Pancreas (tissue), 10 donors: ENCODE measurements at places on chromosomes 5 and 9. TPM values are rescaled to one million over a fixed set of nuclear protein-coding genes. Genes with fewer than 3 reads are reported as not detected.

DNA sequence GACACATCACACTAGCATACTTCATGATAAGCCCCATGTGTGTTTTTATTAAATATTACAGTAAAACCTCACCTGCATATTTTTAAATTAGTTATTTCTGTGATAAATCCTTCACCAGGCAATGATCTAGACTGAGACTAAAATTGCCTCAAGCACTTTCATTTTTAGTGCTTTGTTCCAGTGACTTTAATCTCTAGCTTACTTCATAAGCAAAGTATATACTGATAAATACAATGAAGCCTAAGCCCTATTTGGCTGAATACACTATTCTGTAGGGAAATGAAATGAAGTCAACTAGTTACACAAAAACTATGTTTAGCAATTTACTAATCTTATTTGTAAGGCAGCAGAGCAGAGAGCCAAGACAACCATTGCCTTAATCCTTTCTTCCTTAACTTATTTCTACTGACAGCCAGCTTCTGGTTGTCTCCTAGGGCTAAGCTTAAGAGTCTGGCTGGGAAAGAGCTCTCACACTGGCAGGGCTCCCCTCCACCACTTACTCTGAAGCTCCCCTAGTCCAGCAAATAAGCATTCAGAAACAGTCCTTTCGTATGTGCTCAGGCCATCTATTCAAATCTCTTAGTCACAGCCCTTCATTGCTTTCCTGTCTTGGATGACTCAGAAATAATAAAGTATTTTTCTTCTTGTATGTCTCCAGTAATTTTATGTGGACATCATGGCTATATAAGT is 31.4 kb upstream of the MTAP start:
- no peaks in the 10 kb centered on the region for H3K4me1 ChIP-seq
- H3K4me3 ChIP-seq: no peak overlapping the region

DNA sequence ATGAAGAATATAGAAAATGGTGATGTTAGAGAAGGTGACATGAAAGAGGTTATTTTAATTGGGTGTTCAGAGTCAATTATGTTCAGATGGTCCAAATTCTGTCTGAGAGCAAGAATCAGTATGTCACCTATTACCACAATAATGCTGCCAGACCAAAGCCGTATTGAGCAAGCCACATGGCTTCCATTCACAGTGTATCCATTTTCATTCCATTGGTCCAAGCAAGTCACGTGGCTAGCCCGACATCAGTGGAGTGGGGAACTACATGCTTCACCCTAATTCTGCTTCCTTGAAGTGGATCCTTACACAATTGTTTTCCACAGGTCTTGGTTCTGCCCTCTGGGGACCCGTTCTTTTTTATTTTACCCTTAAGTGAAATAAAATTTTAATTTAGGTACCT is 413.5 kb downstream of the EBF1 start:
- H3K27ac ChIP-seq: no peak overlapping the region
- H3K4me3 ChIP-seq: no peak overlapping the region
- H3K27me3 ChIP-seq: no peaks in the 10 kb centered on the region
- no peak for DNase-seq
- H3K36me3 ChIP-seq: no peaks in the 10 kb centered on the region
- H3K4me1 ChIP-seq: no peaks in the 10 kb centered on the region

- DNase-seq: no peak
- H3K27ac ChIP-seq: no peak overlapping the region
- H3K27me3 ChIP-seq: no peaks in the 10 kb centered on the region
- H3K4me1 ChIP-seq: no peaks in the 10 kb centered on the region
- no peak overlapping the region for H3K4me3 ChIP-seq
- no peaks in the 10 kb centered on the region for H3K36me3 ChIP-seq
These were observed 18.3 kb downstream of the FAT2 start for GRCh38 chr5:151572657-151573368.

GRCh38 chr5:142357469-142358090 is 32.8 kb upstream of the SPRY4 start:
- H3K27me3 ChIP-seq: no peaks in the 10 kb centered on the region
- DNase-seq: no peak
- H3K36me3 ChIP-seq: no peaks in the 10 kb centered on the region
- H3K27ac ChIP-seq: peak overlapping the region; percentile 83
- H3K4me3 ChIP-seq: peak overlapping the region; percentile 63

- no peak for DNase-seq
- H3K4me3 ChIP-seq: no peak overlapping the region
- no peaks in the 10 kb centered on the region for H3K36me3 ChIP-seq
These were observed 300.5 kb downstream of the SLCO4C1 start for GRCh38 chr5:101995585-101995984.

- no peaks in the 10 kb centered on the region for H3K36me3 ChIP-seq
- no peaks in the 10 kb centered on the region for H3K4me1 ChIP-seq
- no peaks in the 10 kb centered on the region for H3K27me3 ChIP-seq
These were observed 119.6 kb downstream of the SEC61B start for GRCh38 chr9:99341686-99342085.

DNA sequence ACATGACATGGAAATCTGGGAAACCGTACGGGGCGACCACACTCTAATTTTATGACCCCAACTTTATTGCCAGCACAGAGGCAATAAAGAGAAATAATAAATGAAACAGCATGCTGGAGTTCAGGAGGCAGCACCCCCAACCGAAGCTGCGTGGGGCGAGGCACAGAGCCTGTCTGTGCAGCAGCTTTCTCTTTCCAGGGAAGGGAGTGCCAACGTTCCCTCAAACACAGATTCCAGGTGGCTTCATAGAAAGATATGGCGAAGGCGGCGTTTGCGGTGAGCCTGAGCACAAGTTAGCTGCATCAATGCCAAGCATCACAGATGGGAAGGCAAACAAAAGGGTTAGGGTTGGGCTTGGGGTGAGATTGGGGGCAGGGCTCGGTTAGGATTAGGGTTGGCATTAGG is 114.8 kb downstream of the HSD17B3 start:
- no peak for DNase-seq
- no peaks in the 10 kb centered on the region for H3K36me3 ChIP-seq

FGD3 gene
- total RNA-seq: 5.2 TPM

GRCh38 chr9:126615245-126615790 is 1.6 kb downstream of the LMX1B start:
- no peak for DNase-seq
- H3K36me3 ChIP-seq: no peaks in the 10 kb centered on the region
- no peak overlapping the region for H3K27ac ChIP-seq
- peaks cover 5% of the 10 kb centered on the region for H3K4me1 ChIP-seq
- peaks cover 6% of the 10 kb centered on the region for H3K27me3 ChIP-seq

DNA sequence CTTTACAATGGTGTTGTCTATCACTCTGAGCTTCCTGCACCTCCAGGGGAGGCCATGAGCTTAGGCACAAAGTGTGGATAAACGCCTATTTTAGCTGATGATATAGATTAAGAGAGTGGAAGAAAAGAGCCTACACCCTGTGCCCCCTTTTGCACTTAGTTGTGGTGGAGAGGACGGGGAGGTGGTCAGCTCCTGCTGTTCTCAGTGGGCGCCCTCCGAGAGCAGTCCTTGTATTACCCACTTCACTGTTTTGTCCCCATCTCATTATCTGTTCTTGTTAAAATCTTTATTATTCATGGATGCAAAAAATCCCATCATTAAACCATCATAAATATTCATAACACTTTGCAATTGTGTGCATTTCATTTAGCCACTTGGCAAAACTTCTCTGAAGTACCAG is 303.3 kb downstream of the EFNA5 start:
- no peaks in the 10 kb centered on the region for H3K27me3 ChIP-seq
- H3K36me3 ChIP-seq: no peaks in the 10 kb centered on the region
- no peak overlapping the region for H3K4me3 ChIP-seq
- H3K4me1 ChIP-seq: no peaks in the 10 kb centered on the region
- no peak for DNase-seq

LRRC26 gene
- total RNA-seq: 0.28 TPM

TRUB2 gene
- 16.5 TPM for total RNA-seq
